ENCODE measurements at places on chromosomes 4 and X. TPM values are rescaled to one million over a fixed set of nuclear protein-coding genes. Genes with fewer than 3 reads are reported as not detected.

ARHGAP6 gene
- 3.3 TPM for total RNA-seq

CEP44 gene
- total RNA-seq, result 24.5 TPM

- no peak for DNase-seq
These were observed 35.7 kb downstream of the CRMP1 start for GRCh38 chr4:5857199-5857598.

GRCh38 chr4:63894161-63894560 is 515.1 kb downstream of the TECRL start:
- no peak for DNase-seq

- no peak for DNase-seq
These were observed 32.2 kb downstream of the ATG4A start for GRCh38 chrX:108123591-108124366.

DNA sequence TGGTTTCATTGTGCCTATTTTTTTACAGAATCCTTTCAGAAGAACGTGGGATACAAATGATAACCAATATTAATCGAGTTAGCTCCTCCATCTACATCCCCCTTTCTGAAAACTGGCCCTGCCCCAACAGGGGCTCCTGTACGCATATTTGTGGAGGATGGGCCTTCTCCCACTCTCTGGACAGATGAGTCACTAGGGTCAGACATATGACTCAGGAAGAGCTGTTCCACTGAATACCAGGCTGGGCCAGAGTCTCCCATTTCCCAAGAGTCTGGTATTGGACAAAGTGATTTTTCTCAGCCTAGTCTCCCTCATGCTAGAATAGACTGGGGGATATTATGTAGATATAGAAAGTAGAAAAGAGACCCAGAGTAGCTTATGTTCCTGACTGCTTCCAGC is 142.4 kb downstream of the TSPAN5 start:
- no peak for DNase-seq

DNA sequence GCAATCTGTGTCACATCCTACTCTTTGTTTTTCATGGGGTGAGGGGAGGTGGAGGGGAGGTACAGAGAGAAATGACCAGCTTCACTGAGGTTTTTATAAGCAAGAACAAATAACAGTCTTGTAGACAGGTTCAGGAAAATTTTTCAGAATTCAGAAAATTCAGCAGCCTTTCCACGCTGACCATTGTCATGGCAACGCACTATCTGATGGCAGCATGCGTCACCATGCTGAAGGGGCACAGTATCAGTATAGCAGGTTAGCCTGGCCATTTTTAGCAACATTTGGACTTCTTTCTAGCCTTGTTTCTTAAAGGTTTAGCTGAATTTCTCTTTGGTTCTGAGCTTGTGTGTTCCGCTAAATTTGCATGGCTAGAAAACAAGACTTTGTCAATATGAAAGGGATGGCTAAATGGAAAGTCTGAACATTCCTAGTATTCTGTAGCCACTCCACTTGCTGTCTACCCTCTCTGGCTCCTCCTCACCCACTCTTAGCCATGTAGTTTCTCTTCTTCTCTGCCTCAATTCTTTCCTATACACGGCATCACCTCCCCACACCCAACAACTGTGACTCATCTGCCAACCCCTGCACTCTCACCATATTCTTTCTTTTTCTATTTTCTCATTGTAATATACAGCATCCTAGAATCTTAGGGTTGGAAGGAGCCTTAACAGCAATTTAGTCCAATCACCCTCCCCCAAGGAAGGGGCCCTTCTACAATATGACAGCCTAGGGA is 42.7 kb upstream of the CITED1 start:
- DNase-seq, result no peak

DNA sequence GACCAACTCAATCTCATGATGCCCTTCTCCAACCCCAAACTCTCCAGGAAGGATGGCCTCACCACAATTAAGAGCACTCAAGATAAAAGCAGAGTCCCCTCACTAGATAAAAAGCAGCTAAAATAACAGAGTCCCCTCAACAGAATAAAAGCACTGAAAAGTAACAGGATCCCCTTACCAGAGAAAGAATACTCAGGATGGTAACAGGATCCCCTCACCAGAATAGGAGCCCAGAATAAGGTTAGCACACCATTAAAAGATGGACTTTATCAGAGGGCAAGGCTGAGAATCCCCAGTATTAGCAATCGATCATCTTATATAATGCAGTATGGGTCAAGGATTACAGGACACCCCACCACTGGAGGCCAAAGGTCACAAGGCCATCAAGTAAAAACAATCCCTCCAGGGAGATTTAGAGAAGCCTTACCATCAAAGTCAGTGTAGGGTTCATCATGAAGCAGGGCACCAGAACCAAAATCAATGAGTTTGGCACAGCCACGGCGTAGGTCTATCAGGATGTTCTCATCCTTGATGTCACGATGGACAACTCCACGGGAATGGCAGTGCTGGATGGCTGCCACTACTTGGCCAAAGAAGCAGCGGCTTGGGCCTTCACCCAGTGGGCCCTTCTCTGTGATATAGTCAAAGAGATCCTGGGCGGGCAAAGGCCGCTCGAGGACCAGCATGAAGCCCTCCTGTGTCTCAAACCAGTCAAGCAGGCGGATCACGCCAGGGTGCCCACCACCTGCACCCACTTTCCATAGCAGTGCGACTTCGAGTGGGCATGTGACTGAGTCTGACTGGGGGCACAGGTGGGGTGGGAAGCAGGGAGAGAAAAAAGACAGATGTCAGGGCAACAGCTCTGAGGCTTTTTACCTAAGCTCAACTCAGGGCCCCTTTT is 3.4 kb upstream of the SLC35A2 start:
- no peak for DNase-seq

DNA sequence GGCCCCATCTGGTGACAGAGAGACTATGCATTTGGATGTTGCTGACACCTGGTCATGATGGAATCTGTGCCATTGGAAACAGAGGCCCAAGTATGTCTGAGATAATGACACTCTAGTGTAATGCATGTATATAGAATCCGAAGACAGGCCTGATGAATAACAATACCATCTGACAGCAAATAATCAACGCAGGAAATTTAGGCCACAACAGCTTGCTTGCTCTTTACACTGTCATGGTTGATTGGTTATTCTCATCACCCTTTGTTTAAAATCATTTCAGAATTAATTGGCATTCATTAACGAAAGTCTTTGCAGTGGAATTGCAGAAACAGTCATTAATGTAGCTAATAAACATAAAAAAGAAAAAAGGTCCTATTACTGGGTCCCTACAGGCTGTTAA is 194.8 kb downstream of the AFF2 start:
- DNase-seq, result no peak

DNA sequence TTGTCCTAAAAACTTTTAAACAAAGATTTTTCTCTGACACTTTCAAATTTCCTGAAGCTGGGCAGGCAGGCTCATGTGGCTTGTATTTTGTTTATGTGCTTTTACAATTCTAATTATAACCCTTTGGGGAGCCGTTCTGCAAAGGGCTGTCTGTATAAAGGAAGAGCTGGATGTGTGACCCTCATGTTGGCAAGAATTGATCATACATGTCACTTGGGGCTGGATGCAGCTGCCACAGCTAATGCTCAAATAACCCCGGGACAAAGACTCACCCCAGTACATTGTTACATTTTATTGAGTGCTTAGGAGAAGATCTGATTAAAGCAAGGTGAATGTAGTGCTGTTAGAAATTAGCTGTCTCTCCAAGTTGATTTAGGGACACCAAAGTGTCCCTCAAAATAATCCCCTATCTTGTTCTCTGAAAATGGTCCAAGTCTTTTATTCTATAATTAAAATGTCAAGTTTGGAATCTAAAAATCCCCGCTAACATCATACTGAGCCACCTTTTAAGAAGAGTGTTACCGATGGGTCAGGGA is 13.0 kb upstream of the DAPP1 start:
- DNase-seq, result no peak

- DNase-seq, result no peak
These were observed 107.3 kb downstream of the JADE1 start for GRCh38 chr4:128916832-128917231.

Data from frontal cortex (tissue), 4 donors.